GM23248 (cell line): ENCODE measurements at places on chromosomes 2 and 18. TPM values are rescaled to one million over a fixed set of nuclear protein-coding genes. Genes with fewer than 3 reads are reported as not detected.

DNA sequence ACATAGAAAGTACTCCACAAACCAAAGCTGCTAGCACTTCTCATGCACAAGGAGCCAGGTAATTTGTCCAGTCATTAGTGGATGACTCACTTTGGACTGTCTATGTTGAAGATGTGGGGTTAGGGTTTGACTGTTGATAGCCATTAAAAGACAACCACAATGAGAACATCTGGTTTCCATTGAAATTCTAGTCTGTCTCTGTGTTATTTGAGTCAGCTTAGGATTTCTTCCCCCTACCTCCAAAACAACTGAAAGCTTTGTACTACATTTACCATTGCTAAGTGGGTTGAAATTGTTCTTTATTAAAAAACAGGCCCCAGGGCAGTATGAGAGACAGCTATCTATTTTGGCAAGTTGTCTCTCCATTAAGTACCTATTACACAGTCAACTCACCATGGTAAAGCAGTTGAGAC lies 50.2 kb upstream of the ANKRD44 start:
- DNase-seq, result peak; percentile 79

- DNase-seq, result no peak
Measured at GRCh38 chr2:204306667-204307066, 238.6 kb upstream of the PARD3B start.

- DNase-seq, result no peak
Measured at GRCh38 chr2:142596334-142597088, 281.0 kb upstream of the KYNU start.

DNA sequence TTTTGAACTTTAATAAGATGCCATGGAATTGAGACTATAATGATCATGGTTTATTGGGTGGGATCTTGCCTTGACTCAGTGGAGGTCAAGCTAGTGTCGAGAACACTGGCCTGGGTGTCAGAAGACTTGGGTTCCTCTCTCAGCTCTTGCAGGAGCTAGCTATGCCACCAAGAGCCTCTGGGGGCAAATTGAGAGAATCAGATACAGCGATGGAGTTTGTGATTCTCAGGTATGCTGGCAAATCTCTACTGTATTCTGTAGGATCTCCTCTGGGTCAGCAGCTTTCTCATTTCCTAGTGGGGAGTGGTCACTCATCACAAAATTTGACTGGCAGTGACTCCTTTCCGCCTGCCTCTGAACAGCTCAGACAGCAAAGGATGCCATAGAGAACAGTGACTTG lies 477.0 kb downstream of the RNF144A start:
- DNase-seq, result no peak

GRCh38 chr2:130339885-130340745 lies 2.6 kb upstream of the IMP4 start:
- no peak for DNase-seq

DNA sequence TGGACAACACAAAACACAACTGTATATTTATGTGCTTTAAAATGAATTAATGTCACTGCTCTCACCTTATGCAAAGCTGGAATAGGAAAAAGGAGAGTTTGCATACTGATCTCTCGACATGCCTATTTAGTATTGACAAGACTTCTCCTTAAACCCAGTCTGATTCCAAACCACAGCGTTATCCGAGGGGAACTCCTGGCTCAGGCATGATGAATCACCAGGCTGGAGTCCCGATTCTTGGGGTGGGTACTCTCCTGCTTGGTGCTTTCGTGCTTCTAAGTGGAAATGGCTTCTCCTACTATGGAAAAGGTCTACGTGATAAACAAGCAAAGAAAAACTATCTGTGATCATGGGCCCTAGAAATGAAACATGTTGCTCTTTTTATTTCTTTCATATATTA lies 88.9 kb upstream of the SLC35G4 start:
- DNase-seq, result no peak

- DNase-seq, result peak; percentile 19
Measured at GRCh38 chr2:212535996-212536816, 2.4 kb downstream of the ERBB4 start.

DNA sequence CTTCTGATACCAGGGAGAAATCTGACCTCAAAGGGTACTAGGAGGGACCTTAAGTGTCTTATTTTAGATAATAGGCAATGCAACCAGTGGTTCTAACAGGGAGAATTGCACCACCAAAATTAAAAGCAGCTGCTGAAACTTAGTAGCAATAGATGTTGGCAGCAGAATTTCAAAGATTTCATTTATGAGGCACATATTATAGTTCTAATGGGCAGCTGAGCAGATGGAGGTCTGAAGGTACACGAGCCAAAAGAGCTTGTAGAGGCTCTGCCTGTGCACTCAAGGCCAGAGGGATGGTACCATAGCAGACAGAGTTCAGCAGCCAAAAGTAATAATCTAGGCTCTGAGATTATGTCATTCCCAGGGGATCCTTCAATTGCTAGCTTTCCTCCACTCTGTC lies 87.3 kb upstream of the NCKAP5 start:
- DNase-seq, result peak; percentile 34

DNA sequence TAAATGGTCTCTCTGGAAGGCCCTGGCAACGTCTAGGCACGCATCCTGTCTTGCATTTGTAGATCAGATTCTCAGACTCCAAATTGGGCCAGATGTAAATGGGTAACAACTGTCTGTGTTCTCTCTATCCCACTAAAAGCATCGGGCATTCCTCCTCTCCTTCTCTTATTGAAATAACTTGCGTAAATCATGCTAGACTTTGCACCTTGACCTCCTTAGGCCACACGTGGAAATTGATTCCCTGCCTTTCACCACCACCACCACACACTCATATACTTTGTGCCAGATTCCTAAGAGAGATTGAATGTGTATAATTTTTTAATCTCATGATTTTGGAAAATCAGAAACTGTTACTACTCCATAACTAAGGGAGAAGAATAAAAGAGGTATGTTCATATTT lies 21.3 kb downstream of the MAPRE3 start:
- DNase-seq, result no peak

DNA sequence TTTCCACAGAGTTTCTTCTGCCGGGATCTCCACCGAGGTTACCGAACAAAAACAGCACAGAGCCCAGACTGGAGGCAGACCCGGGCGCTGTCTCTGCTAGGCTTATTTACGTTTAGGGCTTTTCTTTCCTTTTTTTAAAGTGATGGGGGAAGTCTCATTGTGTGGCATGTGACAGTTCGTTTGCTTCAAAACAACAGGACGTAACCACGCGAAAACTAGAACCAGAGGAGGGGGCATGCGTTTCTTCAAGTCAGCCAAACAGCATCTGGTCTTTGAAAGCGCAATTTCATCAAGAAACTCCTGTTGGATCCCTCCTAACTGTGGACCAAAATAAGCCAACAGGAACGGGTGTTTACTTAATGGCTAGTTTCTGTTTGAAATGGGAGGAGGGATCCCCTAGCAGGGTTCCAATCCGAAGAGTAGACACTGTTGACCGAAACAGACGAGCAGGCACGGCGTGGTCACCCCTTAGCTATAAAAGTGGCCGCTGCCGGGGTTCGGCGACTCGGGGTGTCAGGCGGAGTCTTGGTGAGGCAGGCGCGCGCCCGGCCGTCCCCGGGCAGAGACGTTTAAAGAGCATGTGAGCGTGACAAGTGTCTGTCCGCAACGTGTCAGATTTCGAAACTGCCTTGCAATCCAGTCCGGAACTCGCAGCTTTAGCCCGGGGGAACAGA lies 997 bp upstream of the TGIF1 start:
- no peak for DNase-seq

DNA sequence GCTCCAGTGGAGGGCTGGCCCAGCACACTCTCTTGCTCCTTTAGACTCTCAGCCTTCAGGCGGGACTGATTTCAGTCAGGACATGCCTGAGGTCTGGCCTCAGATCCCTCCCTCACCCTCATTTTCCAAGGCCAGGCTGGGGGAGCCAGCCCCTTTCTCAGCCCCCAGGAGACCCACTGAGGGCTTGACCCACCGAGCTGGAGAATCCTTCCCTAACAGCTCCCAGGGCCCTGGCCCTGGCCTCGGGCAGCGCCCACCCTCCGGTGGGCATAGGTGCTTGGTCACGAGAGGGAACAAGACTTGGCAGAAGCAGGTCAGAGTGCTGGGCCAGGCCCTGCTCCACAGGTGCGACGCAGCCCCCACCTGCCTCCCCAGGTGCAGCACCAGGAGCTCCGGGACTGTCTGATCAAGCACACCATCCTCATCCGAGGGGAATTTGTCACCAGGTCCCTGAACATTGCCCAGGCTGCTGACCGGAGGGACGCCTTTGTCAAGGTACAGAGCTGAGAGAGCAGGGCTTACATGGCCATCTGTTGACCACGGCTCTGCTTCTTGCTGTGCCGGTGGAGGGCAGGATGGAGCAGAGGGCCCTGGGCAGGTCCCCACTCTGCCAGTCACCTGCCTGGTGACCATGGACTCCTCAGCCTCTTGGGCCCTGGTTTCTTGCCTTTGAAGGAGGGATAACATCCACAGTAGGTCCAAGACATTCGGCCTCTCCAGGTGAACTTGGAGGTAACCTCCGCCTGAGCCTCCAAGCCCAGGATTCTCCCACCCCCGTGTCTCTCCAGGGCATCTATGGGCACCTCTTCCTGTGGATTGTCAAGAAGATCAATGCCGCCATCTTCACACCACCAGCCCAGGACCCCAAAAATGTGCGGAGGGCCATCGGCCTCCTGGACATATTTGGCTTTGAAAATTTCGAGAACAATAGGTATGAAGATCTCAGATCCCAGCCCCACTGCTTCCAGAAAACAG lies 46.3 kb downstream of the MYO7B start:
- no peak for DNase-seq

GRCh38 chr2:198408171-198408570 lies 603.8 kb downstream of the PLCL1 start:
- DNase-seq, result peak; percentile 6

DNA sequence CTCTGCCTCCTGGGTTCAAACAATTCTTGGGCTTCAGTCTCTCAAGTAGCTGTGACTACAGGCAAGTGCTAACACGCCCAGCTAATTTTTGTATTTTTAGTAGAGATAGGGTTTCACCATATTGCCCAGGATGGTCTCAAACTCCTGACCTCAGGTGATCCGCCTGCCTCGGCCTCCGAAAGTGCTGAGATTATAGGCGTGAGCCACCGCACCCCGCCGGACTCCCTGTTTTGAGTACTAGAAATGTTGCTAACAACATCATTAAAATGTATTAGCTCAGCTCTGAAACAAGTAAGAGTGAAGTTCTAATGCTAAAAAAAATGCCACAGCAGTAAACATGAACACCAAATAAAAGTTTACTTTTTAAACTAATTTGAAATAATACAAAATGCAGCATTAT lies 937.7 kb downstream of the CPS1 start:
- DNase-seq, result no peak

GRCh38 chr2:235051436-235052260 lies 99.8 kb downstream of the SH3BP4 start:
- DNase-seq, result peak; percentile 74

DNA sequence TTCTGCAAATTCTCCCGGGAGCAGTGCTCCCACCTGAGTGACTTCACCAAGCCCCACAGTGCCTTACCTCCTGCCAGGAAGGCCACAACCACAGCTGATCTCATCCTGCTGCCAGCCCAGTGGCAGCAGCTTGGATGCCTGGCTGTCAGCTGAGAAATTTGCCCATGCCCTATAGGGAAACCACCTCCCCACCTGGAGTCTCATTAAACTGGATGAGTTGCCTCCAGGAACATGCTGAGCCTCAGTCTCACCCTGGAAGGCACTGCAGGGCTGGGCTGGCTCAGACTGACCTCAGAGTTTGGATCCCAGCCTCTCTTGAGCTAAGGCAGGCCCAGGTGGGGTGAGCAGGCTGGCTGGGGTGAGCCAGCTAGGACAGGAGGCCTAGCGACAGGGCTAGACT lies 23.3 kb downstream of the REEP1 start:
- DNase-seq, result no peak

GRCh38 chr2:148888986-148889385 lies 14.0 kb downstream of the KIF5C start:
- DNase-seq, result no peak

DNA sequence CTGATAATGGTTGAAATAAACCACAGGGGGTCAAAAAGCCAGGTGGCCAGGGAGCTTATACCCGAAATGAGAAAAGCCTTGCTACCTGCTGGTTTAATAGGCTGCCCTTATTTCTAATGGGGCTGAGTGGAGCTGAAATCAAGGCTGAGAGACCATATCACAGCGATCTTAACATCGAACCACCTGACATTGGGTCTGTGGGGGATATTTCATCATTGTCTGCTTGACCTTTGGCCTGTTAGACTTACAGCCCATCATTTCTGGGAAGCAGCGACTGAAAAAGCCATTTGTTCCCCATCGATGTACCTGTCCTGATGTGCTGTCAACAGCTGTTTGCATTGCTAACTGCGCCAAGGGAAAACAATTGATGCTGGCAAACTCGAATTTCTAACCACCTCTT lies 199.7 kb upstream of the SLC14A2 start:
- DNase-seq, result no peak

DNA sequence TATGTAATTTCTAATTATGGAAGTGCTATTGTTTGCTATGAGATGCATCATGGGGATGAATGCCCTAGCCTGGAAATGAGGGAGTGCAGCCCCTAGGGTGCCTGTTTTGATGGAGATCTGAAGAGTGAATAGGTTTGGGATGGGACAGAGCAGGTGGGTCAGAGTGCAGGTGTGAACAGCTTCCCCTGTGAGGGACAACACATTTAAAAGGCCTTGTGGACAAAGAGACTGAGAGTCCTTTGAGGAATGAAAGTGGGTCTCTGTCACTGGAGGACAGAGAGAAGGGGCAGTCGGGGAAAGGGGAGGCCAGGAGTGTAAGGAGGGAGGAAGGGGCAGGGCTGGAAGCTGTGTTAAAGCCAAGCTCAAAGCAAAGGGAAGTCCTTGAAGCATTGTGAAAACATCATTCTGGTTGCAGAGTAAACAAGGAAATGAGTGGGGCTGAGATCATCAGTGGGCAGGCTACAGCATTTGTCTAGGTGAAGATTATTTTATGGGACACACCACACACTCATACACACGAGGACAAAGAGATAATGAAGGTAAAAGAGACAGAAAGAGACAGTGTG lies 877.6 kb downstream of the SLC4A3 start:
- DNase-seq, result peak; percentile 74

DNA sequence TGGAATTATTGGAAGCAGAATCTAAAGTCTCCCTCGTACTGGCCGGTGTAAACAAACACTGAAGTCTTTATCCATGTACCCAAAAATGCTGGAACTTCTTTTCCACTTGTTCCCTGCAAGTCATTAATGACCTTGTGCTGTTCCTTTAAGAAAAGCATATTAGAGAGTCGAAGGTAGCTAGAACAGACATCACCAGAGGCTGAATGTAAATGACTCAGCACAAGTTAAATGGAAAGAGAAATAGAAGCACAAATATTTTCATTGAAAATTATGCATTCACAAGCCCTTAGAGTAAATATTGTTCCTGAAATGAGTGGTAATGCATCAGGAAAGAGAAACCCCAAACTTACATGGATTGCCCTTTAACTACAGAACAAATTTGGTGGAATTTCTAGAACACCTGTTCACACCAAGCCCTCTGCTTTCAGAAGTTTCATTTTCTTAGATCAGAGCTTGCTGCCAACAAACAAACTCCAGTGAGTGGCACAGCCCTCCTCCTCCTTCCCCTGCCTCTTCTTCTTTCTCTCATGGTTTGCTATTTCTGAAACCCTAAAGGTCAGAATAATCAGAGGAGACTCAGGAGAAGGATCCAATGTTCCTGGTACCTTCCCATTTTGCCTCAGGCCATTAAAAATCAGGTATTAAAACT lies 264.3 kb downstream of the TXNL1 start:
- peak; percentile 29 for DNase-seq

KIF5C gene
- total RNA-seq, result 0.11 and 0.13 TPM in 2 replicates

CCDC74A gene
- total RNA-seq, result 11.5 and 15.0 TPM in 2 replicates

PARD3B gene
- 6.9 and 8.1 TPM in 2 replicates for total RNA-seq

GRHL1 gene
- total RNA-seq, result 0.32 and 0.38 TPM in 2 replicates

KIAA1328 gene
- 3.5 and 5.8 TPM in 2 replicates for total RNA-seq

MC5R gene
- total RNA-seq, result not detected in 2 replicates
